ENCODE measurements at places on chromosomes 5 and 9. TPM values are rescaled to one million over a fixed set of nuclear protein-coding genes. Genes with fewer than 3 reads are reported as not detected.

GRCh38 chr9:98971168-98971914 is 27.6 kb downstream of the COL15A1 start:
- H3K4me1 ChIP-seq, result peaks cover 3% of the 10 kb centered on the region
- H3K27me3 ChIP-seq, result peaks cover 13% of the 10 kb centered on the region
- no peak overlapping the region for H3K27ac ChIP-seq
- H3K4me3 ChIP-seq, result no peak overlapping the region
- DNase-seq, result no peak

DNA sequence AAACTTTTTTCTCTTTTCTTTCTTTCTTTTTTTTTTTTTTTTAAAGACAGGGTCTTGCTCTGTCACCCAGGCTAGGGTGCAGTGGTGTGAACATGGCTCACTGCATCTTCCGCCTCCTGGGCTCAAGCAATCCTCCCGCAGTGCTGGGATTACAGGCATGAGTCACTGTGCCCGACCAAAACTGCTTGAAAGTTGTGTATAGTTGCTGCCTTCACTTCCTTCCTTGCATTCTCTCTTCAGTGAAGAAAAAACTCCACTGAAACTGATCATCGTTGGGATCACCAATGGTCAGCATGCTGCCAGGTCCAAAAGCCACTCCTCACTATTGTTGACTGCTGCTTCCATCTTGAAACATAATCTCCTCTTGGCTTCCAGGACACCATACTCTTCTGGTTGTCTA is 66.6 kb upstream of the CTNNA1 start:
- H3K27ac ChIP-seq, result no peak overlapping the region
- DNase-seq, result no peak
- H3K4me3 ChIP-seq, result no peak overlapping the region
- no peaks in the 10 kb centered on the region for H3K36me3 ChIP-seq
- peaks cover 44% of the 10 kb centered on the region for H3K27me3 ChIP-seq

- H3K4me3 ChIP-seq, result peak within 1 kb of the TSS; percentile 92
- peaks cover 38% of the 10 kb centered on the region for H3K4me1 ChIP-seq
- H3K36me3 ChIP-seq, result peaks cover 13% of the 10 kb centered on the region
Measured at GRCh38 chr9:36399980-36400331, at the start of gene RNF38. Gene RNF38 (minus strand): TSS chr9:36400269. CDS start chr9:36400108, 161 bp downstream.

DNA sequence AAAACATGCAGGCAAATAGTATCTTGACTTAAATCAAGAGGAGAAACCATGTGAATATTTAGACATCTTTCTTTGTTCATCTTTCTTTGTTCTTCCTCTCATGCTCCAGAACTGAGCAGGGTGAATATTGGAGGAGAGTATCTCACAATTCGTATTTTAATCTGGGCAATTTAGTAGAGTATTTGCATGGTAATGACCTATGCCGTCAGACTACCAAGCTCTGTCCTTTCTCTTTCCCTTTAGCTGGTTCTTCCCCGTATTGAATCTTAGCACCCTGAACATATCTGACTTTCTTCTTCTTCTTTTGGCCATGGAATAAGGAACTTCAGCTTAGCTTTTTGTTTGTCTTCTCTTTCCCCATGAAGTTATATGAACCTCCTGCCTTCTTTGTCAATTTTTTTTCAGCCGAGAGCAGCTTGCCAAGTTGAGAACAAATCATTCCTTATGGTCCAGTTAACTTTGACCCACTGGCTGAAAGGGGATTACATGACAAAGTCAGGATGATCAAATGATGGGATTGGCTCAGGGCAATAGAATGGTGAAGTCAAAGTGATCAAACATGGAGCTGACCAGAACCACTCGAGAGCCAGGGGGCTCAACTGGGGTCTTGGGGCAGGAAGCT is 95.8 kb downstream of the DAPK1 start:
- no peak overlapping the region for H3K4me3 ChIP-seq
- H3K27ac ChIP-seq, result no peak overlapping the region
- H3K4me1 ChIP-seq, result no peaks in the 10 kb centered on the region
- no peak for DNase-seq
- no peaks in the 10 kb centered on the region for H3K36me3 ChIP-seq

- no peak for DNase-seq
- no peak overlapping the region for H3K27ac ChIP-seq
- H3K27me3 ChIP-seq, result no peaks in the 10 kb centered on the region
- no peaks in the 10 kb centered on the region for H3K36me3 ChIP-seq
- H3K4me3 ChIP-seq, result no peak overlapping the region
Measured at GRCh38 chr5:173669483-173669882, 53.0 kb upstream of the BOD1 start.

DNA sequence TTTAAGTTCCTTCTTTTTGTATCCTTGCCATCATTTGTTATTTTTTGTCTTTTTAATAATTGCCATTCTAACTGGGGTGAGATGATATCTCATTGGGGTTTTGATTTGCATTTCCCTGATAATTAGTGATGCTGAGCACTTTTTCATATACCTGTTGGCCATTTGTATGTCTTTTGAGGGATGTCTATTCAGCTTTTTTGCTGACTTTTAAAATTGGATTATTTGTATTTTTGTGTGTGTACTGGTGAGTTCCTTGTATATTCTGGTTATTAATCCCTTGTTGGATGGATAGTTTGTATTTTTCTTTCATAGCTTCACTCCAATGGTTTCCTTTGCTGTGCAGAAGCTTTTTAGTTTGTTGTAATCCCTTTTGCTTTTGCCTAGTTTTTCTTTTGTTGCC is 19.1 kb downstream of the RCL1 start:
- no peak for DNase-seq
- H3K4me1 ChIP-seq, result peaks cover 28% of the 10 kb centered on the region
- H3K4me3 ChIP-seq, result no peak overlapping the region
- no peaks in the 10 kb centered on the region for H3K27me3 ChIP-seq
- no peak overlapping the region for H3K27ac ChIP-seq

- H3K36me3 ChIP-seq, result no peaks in the 10 kb centered on the region
- no peak overlapping the region for H3K27ac ChIP-seq
- peaks cover 9% of the 10 kb centered on the region for H3K4me1 ChIP-seq
- DNase-seq, result no peak
- H3K27me3 ChIP-seq, result peaks cover 49% of the 10 kb centered on the region
Measured at GRCh38 chr9:121654499-121655140, 3.2 kb downstream of the DAB2IP start.

GRCh38 chr9:116907989-116908388 is 220.9 kb downstream of the TRIM32 start:
- DNase-seq, result no peak
- no peaks in the 10 kb centered on the region for H3K36me3 ChIP-seq
- no peaks in the 10 kb centered on the region for H3K4me1 ChIP-seq

GRCh38 chr9:21904776-21905175 is 89.4 kb downstream of the CDKN2A start:
- no peak overlapping the region for H3K4me3 ChIP-seq
- no peak for DNase-seq
- no peak overlapping the region for H3K27ac ChIP-seq
- H3K36me3 ChIP-seq, result peaks cover 37% of the 10 kb centered on the region
- H3K27me3 ChIP-seq, result no peaks in the 10 kb centered on the region

GRCh38 chr9:25461416-25461815 is 216.8 kb downstream of the TUSC1 start:
- H3K27me3 ChIP-seq, result no peaks in the 10 kb centered on the region
- H3K4me3 ChIP-seq, result no peak overlapping the region

GRCh38 chr9:92717201-92718085 is 47.2 kb downstream of the BICD2 start:
- no peak overlapping the region for H3K4me3 ChIP-seq
- DNase-seq, result peak; percentile 26
- H3K27ac ChIP-seq, result no peak overlapping the region

- no peaks in the 10 kb centered on the region for H3K27me3 ChIP-seq
- H3K27ac ChIP-seq, result no peak overlapping the region
- H3K4me1 ChIP-seq, result no peaks in the 10 kb centered on the region
- H3K4me3 ChIP-seq, result no peak overlapping the region
Measured at GRCh38 chr5:145980259-145980658, 43.9 kb downstream of the SH3RF2 start.

- H3K4me3 ChIP-seq, result peak overlapping the region; percentile 59
- H3K27ac ChIP-seq, result no peak overlapping the region
- H3K4me1 ChIP-seq, result peaks cover 32% of the 10 kb centered on the region
- peak; percentile 45 for DNase-seq
- no peaks in the 10 kb centered on the region for H3K36me3 ChIP-seq
Measured at GRCh38 chr9:122095010-122095767, 2.1 kb upstream of the TTLL11 start.

DNA sequence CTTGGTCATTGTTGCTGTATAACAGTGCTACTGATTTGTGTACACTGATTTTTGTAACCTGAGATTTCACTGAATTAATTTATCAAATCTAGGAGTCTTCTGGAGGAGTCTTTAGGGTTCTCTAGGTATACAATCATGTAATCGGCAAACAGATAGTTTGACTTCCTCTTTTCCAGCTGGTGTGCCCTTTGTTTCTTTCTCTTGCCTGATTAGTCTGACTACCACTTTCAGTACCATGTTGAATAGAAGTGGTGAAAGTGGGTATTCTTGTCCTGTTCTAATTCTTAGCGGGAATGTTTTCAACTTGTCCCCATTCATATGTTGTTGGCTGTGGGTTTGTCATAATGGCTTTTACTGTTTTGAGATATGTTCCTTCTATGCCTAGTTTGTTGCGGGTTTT is 24.7 kb upstream of the RANBP6 start:
- no peak overlapping the region for H3K27ac ChIP-seq
- H3K36me3 ChIP-seq, result peaks cover 1% of the 10 kb centered on the region
- DNase-seq, result no peak
- no peak overlapping the region for H3K4me3 ChIP-seq
- peaks cover 32% of the 10 kb centered on the region for H3K27me3 ChIP-seq

Gene TAF11L12
- not detected for total RNA-seq

Gene DBH
- not detected for total RNA-seq

Gene ANXA1
- total RNA-seq, result 187 TPM

Gene ADCY2
- not detected for total RNA-seq

Gene TGFBI
- 14.6 TPM for total RNA-seq

Gene LOX
- not detected for total RNA-seq

Gene ABO
- total RNA-seq, result not detected

Gene TERT
- total RNA-seq, result not detected

Gene IRX1
- not detected for total RNA-seq

Data from activated naive CD8-positive, alpha-beta T cell treated with anti-CD3 and anti-CD28 coated beads, Interleukin-2, amount 10 ng/mL, durations not matched to agents 7 days and 5 days (primary cell).